B cell (primary cell): ENCODE measurements at places on chromosomes 16 and 17. TPM values are rescaled to one million over a fixed set of nuclear protein-coding genes. Genes with fewer than 3 reads are reported as not detected.

- no peaks in the 10 kb centered on the region for H3K4me1 ChIP-seq
- H3K36me3 ChIP-seq = no peaks in the 10 kb centered on the region
- no peak for DNase-seq
- no peak overlapping the region for H3K27ac ChIP-seq
- no peaks in the 10 kb centered on the region for H3K27me3 ChIP-seq
- no peak overlapping the region for H3K4me3 ChIP-seq
Measured at GRCh38 chr17:14746822-14747602, 446.1 kb downstream of the HS3ST3B1 start.

DNA sequence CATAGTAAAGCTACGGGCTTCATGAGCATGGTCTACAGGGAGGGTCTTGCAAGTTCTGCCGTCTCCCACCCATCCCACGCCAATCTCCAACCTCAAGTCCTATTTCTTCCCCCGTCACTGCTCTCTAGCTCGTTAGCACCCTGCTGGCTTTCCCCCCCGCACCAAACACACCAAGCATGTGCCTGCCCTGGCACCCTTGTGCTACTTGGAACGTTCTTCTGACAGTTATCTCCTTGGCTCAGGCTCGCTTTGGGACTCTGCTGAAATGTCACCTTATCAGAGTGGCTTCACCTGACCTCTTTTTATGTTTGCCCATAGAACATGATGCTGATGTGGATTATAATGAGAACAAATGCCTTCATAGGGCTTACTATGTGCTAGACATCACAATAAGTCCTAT is 21.9 kb downstream of the GLYR1 start:
- H3K4me3 ChIP-seq = no peak overlapping the region
- no peaks in the 10 kb centered on the region for H3K4me1 ChIP-seq
- no peaks in the 10 kb centered on the region for H3K27me3 ChIP-seq
- DNase-seq = no peak
- H3K27ac ChIP-seq = no peak overlapping the region

GRCh38 chr17:15086776-15087295 is 178.3 kb downstream of the PMP22 start:
- no peaks in the 10 kb centered on the region for H3K4me1 ChIP-seq
- DNase-seq = no peak
- no peak overlapping the region for H3K4me3 ChIP-seq
- H3K27ac ChIP-seq = no peak overlapping the region
- H3K36me3 ChIP-seq = no peaks in the 10 kb centered on the region
- no peaks in the 10 kb centered on the region for H3K27me3 ChIP-seq

GRCh38 chr17:49978501-49978900 is 9.5 kb downstream of the DLX4 start:
- no peak overlapping the region for H3K4me3 ChIP-seq
- H3K27me3 ChIP-seq = peaks cover 53% of the 10 kb centered on the region
- no peak for DNase-seq
- H3K4me1 ChIP-seq = no peaks in the 10 kb centered on the region
- H3K36me3 ChIP-seq = no peaks in the 10 kb centered on the region

DNA sequence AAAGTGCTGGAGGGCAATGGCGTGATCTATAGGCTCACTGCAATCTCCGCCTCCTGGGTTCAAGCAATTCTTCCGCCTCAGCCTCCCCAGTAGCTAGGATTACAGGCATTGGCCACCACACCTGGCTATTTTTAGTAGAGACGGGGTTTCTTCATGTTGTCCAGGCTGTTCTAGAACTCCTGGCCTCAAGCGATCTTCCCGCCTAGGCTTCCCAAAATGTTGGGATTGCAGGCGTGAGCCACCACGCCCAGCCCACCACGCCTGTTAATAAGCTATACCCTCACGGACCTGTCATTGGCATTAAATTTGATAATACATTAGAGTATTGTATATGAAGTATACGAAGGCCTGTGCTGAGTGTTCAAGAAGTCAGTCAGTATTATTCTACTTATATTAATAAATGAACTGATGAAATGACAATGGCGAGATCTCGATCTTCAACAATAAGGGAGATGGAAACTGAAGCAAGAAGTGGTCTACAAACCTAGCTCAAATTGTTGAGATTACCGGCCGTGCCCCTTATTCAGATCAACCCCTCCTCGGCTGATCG is 818 bp upstream of the BCAS3 start:
- peaks cover 12% of the 10 kb centered on the region for H3K4me1 ChIP-seq
- no peaks in the 10 kb centered on the region for H3K36me3 ChIP-seq
- H3K27me3 ChIP-seq = no peaks in the 10 kb centered on the region

GRCh38 chr17:320139-320538 is 32.5 kb downstream of the RPH3AL start:
- H3K36me3 ChIP-seq = no peaks in the 10 kb centered on the region
- H3K4me3 ChIP-seq = no peak overlapping the region
- DNase-seq = no peak
- H3K27me3 ChIP-seq = no peaks in the 10 kb centered on the region
- no peaks in the 10 kb centered on the region for H3K4me1 ChIP-seq

GRCh38 chr16:85347213-85347591 is 234.9 kb upstream of the CIBAR2 start:
- H3K36me3 ChIP-seq = no peaks in the 10 kb centered on the region
- H3K27me3 ChIP-seq = no peaks in the 10 kb centered on the region
- no peaks in the 10 kb centered on the region for H3K4me1 ChIP-seq
- no peak overlapping the region for H3K4me3 ChIP-seq
- H3K27ac ChIP-seq = no peak overlapping the region

DNA sequence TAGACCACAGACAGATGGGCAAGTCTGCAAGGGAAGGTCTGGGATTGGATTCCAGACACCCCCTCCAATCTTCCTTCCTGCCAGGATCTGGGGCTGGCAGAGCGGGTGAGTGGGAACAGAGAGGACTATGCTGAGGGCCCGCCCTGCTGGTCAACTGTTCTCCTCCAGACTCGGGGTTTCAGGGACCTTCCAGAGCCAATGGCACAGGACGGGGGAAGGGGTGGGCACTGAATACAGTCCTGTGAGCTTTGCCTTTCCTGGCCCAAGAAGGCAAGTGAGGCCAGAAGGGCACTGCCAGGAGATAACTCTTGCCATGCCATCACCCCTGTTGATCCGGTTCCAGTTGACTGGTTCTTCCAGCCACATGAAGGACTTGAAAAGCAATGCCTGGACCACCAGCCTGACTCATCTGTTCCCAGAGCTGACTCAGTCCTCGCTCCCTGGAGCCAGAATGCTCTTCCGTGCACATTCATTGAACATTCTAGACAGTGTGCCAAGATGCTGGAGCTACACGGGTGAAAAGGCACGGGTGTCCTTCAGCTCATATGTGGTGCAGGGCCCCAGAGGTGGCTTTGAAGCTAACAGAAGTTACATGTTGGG is 533 bp upstream of the MEFV start:
- DNase-seq = no peak
- no peaks in the 10 kb centered on the region for H3K4me1 ChIP-seq

- peak overlapping the region; percentile 58 for H3K4me3 ChIP-seq
- no peaks in the 10 kb centered on the region for H3K36me3 ChIP-seq
- peaks cover 19% of the 10 kb centered on the region for H3K4me1 ChIP-seq
Measured at GRCh38 chr16:31331807-31332301, 23.1 kb upstream of the ITGAX start.

DNA sequence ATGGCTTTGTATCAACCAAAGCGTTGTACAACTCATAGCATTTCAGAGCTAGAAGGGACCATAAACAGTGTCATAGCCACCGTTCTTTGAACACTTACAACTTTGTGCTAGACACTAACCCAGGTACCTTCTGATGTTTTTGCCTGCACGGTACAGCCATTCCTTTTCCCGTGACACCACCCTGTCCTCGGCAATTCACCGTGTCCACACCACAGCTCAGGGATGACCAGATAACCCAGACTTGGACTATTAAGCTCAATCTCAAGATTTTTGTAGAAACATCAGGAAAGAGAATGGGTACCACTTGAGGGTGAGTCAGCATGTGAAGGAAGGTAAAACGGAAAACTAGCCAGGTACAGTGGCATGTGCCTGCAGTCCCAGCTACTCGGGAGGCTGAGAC is 9.8 kb upstream of the CBFB start:
- H3K27ac ChIP-seq = no peak overlapping the region
- no peaks in the 10 kb centered on the region for H3K36me3 ChIP-seq

DNA sequence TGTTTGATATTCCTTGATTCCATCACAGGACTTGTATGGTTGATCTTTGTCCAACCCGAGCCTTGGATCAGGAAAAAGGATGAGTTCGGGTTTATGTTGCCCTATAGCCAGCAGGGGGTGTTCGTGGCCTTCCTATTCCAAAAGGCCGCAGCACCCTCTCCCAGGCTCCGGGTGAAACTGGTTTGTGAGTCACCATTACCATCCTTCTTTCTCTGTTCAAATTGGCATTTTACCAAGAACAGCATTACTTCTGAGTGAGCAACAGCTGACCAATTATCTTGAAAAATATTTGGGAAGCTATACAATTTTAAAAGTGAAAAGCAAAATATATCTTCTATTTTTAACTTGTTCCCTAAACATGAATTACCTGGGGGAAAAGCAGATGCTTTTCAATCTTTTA is 24.3 kb upstream of the KRT20 start:
- H3K36me3 ChIP-seq = no peaks in the 10 kb centered on the region
- H3K27ac ChIP-seq = no peak overlapping the region
- H3K27me3 ChIP-seq = peaks cover 6% of the 10 kb centered on the region
- no peaks in the 10 kb centered on the region for H3K4me1 ChIP-seq
- H3K4me3 ChIP-seq = no peak overlapping the region
- peak; percentile 78 for DNase-seq

- DNase-seq = no peak
- H3K4me1 ChIP-seq = no peaks in the 10 kb centered on the region
- H3K36me3 ChIP-seq = peaks cover 4% of the 10 kb centered on the region
- H3K27me3 ChIP-seq = no peaks in the 10 kb centered on the region
Measured at GRCh38 chr17:83006515-83007455, 72.6 kb upstream of the METRNL start.

GRCh38 chr17:32917081-32917480 is 10.9 kb upstream of the TMEM98 start:
- no peak overlapping the region for H3K4me3 ChIP-seq
- H3K27ac ChIP-seq = no peak overlapping the region
- peaks cover 2% of the 10 kb centered on the region for H3K27me3 ChIP-seq
- no peak for DNase-seq
- no peaks in the 10 kb centered on the region for H3K36me3 ChIP-seq

DNA sequence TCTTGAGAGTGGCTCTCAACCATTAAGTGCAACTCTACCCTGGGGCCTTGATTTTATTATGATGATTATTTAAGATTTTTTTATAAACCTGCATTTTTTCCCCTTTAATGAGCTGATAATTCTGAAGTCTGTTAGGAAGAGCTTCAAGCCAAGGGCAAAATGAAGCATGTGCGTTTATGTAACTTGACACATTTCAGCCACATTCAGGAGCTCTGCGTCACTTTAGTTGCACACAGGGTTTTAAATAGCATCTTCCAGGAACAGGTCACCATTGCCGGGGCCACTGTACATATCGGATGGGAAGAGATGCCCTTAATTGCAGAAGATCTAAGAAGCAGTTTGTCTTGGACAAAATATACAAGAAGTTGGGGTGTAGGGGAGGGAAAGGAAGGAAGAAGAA is 89.6 kb downstream of the BMERB1 start:
- peaks cover 11% of the 10 kb centered on the region for H3K4me1 ChIP-seq
- no peak overlapping the region for H3K4me3 ChIP-seq
- no peak for DNase-seq
- H3K27me3 ChIP-seq = no peaks in the 10 kb centered on the region
- H3K27ac ChIP-seq = no peak overlapping the region
- no peaks in the 10 kb centered on the region for H3K36me3 ChIP-seq

GRCh38 chr17:78736526-78737079 is 45.5 kb downstream of the CYTH1 start:
- peaks cover 78% of the 10 kb centered on the region for H3K4me1 ChIP-seq
- peak; percentile 76 for DNase-seq
- H3K27ac ChIP-seq = peak overlapping the region; percentile 80
- H3K4me3 ChIP-seq = peak overlapping the region; percentile 100
- H3K27me3 ChIP-seq = no peaks in the 10 kb centered on the region
- H3K36me3 ChIP-seq = peaks cover 3% of the 10 kb centered on the region

Gene RPH3AL
- 9.6 and 13.3 TPM in 2 replicates for total RNA-seq

Gene OR1F1
- total RNA-seq = not detected in 2 replicates

Gene EPN3
- total RNA-seq = not detected in 2 replicates

Gene GPT2
- 9.9 and 11.0 TPM in 2 replicates for total RNA-seq

Gene NPIPB2
- total RNA-seq = 36.9 and 38.1 TPM in 2 replicates

Gene SLC5A11
- 0.62 and 1.1 TPM in 2 replicates for total RNA-seq

Gene ARHGDIG
- 0.64 TPM in 1 of 2 replicates, not detected in the other for total RNA-seq

Gene KRTAP4-6
- not detected in 2 replicates for total RNA-seq

Gene ZNF385C
- 0.78 and 1.1 TPM in 2 replicates for total RNA-seq
